GM12891 (cell line): ENCODE measurements at places on chromosomes 1 and 21.

GRCh38 chr1:101312147-101312546 lies 75.3 kb downstream of the S1PR1 start:
- DNase-seq = no peak

- DNase-seq = no peak
Measured at GRCh38 chr1:11806307-11806936, 431 bp downstream of the CLCN6 start.

- DNase-seq = no peak
Measured at GRCh38 chr1:171468120-171468750, 17.1 kb upstream of the PRRC2C start.

DNA sequence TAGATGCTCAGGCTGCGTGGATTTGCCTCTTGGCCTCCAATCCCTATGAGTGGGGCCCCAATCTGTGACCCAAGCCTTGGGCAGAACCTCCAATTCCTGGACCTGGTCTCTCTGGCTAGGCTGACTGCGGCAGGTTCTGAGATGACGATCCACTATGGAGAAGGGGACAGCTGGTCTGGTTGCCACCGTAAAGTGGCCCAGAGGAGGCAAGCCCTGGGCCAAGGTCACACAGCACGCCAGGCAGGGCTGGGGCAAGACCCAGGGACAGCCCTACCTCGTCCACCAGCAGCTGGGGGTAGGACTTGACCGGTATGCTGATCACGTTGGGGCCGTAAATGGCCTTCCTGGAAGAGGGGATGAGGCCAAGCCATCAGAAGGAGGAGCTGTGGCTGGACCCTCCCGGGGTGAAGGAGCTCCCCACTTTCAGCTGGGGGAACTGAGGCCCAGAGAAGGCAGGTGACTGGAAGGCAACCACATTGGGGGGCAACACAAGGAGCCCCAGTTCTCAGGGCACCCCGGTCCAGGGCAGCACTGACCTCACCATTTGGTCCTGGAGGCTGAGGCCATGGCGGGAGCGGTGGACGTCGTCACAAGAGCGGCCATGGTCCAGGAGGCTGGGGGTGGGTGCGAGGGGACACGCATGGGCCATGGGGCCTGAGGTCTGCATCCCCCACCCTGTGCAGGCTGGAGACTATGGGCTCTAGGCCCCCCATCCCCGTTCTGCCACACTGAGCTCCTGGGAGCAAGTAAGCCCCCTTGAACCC lies 9.8 kb downstream of the ATP13A2 start:
- DNase-seq = no peak

DNA sequence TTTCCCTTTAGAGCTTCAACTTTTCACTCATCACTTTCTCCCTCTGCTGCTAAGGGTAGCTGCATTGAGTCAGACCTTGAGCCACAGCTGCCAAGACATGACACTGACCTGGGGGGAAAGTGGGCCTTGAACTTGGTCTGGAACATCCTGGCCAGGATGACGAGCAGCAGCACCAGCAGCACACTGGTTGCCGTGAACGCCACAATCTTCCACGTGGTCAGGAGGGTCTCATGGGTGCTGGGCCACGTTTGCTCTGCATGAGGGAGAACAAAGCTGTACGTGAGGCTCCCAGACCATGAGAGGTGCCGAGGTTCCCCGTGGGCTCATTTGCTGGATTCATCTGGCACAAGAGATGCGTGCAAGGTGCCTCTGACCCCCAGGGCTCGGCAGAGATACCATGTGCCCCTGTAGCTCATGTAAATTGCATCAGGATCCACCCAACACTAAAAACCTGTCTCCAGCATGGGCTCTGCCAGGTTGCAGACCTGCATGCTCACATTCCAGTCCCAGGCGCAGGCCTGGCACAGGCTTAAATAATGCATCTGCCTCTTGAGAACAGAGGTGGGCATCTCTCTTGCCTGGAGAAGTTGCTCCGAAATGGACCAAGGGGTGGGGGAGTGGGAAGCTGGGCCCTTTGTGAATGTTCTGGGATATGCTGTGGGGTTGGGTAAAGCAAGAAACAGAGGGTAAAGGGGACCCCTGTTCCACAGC lies 84.6 kb upstream of the TLR5 start:
- no peak for DNase-seq

GRCh38 chr21:41813226-41813625 lies 46.4 kb upstream of the RIPK4 start:
- no peak for DNase-seq

- no peak for DNase-seq
Measured at GRCh38 chr1:226649780-226650179, 89.3 kb downstream of the ITPKB start.
